ENCODE measurements at places on chromosomes 6 and 20. TPM values are rescaled to one million over a fixed set of nuclear protein-coding genes. Genes with fewer than 3 reads are reported as not detected.

The WFDC12 gene
- total RNA-seq: not detected

The KHDC1L gene
- not detected for total RNA-seq

DNA sequence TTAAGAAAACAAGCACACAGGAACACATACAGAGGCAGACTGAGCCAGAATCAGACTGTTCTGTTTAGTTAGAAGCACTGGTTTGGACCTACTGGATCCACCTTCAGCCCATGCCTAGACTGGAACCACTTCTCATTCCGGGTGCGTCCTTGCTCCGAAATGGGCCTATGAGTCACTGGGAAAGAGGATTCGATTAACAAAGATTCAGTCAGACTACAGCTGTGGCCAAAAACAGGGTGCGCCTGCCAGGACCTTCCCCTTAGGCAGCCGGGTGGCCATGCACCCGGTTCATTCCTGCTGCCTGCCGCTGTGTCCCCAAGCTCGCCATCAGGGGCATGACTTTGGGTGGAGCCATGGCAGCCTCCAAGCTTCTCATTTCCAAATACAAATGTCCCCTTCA is 14.5 kb upstream of the KCNK5 start:
- no peaks in the 10 kb centered on the region for H3K36me3 ChIP-seq
- H3K4me1 ChIP-seq: no peaks in the 10 kb centered on the region
- H3K27me3 ChIP-seq: no peaks in the 10 kb centered on the region
- DNase-seq: no peak

GRCh38 chr6:154060076-154060475 is 21.0 kb downstream of the OPRM1 start:
- no peak overlapping the region for H3K27ac ChIP-seq
- H3K4me3 ChIP-seq: no peak overlapping the region
- H3K36me3 ChIP-seq: no peaks in the 10 kb centered on the region
- H3K27me3 ChIP-seq: no peaks in the 10 kb centered on the region

The HRH3 gene
- not detected for total RNA-seq

DNA sequence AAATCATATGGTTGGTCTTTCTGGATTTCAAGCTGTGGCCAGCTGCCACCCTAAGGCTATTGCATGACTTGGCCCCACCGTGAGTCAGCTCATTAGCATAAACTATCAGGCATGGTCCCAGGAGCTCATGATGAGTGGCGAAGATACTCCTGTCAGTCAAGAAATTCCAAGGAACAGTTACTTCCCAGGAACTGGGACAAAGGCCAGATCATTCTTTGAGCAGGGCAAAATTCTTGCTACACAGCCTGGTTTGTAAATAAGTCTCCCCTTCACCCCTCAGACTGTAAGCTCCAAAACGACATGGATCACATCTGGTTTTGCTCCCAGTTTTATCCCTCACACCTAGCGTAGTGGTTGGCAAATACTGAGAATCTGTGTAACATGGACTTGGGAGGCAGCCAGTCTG is 33.0 kb upstream of the KIAA1586 start:
- no peaks in the 10 kb centered on the region for H3K4me1 ChIP-seq
- no peak for DNase-seq
- H3K4me3 ChIP-seq: no peak overlapping the region

DNA sequence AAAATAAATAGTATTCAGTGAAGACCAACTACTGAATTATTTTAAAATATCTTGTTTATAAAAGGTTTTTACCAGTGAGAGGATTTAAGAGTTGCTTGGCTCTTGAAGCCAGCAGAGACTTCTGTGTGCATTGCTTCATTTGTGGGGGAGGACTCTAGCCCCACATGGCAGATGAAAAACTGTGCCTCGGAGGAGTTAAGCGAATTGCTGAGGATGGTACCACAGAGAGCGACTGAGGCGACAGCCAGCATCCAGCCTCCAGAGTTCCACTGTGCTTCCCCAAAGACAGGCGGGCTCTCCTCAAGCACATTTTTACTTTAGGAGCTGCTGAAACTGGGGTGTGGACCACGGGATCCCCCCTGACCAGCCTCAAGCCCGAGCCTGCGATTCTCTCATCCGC is 80.7 kb downstream of the THBS2 start:
- H3K27ac ChIP-seq: no peak overlapping the region
- no peak overlapping the region for H3K4me3 ChIP-seq
- no peaks in the 10 kb centered on the region for H3K27me3 ChIP-seq
- DNase-seq: no peak
- H3K4me1 ChIP-seq: no peaks in the 10 kb centered on the region

- no peaks in the 10 kb centered on the region for H3K4me1 ChIP-seq
- H3K27me3 ChIP-seq: peaks cover 1% of the 10 kb centered on the region
- H3K27ac ChIP-seq: no peak overlapping the region
Measured at GRCh38 chr6:34096814-34097213, 49.1 kb downstream of the GRM4 start.

- no peaks in the 10 kb centered on the region for H3K36me3 ChIP-seq
- no peak overlapping the region for H3K4me3 ChIP-seq
- H3K27me3 ChIP-seq: no peaks in the 10 kb centered on the region
- H3K4me1 ChIP-seq: peaks cover 6% of the 10 kb centered on the region
- no peak overlapping the region for H3K27ac ChIP-seq
Measured at GRCh38 chr6:10269814-10270472, 144.9 kb downstream of the TFAP2A start.

The RAET1L gene
- total RNA-seq: not detected

GRCh38 chr6:26571592-26572296 is 25.0 kb upstream of the ABT1 start:
- peak overlapping the region; percentile 47 for H3K4me3 ChIP-seq
- H3K27me3 ChIP-seq: no peaks in the 10 kb centered on the region
- peak; percentile 73 for DNase-seq

DNA sequence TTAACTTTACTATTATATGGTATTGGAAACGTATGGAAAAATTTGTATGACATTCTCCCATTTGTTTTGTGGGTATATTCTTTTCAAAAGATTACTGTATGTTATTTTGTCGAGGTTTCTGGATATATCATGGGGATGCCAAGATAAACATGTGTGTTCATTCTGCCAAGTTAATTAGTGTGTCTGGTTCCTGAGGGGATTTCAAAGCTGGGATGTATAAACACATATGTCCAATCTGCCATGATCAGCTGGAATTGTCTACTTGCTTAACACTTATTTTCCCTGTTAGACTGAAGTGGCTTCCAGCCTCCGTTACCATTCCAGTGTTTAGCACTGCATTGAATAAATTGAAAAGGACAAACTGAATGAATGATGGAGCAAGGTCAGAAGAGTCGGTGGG is 86.2 kb downstream of the DNAH8 start:
- H3K4me3 ChIP-seq: no peak overlapping the region
- H3K27me3 ChIP-seq: no peaks in the 10 kb centered on the region
- no peaks in the 10 kb centered on the region for H3K36me3 ChIP-seq
- H3K4me1 ChIP-seq: peaks cover 26% of the 10 kb centered on the region

DNA sequence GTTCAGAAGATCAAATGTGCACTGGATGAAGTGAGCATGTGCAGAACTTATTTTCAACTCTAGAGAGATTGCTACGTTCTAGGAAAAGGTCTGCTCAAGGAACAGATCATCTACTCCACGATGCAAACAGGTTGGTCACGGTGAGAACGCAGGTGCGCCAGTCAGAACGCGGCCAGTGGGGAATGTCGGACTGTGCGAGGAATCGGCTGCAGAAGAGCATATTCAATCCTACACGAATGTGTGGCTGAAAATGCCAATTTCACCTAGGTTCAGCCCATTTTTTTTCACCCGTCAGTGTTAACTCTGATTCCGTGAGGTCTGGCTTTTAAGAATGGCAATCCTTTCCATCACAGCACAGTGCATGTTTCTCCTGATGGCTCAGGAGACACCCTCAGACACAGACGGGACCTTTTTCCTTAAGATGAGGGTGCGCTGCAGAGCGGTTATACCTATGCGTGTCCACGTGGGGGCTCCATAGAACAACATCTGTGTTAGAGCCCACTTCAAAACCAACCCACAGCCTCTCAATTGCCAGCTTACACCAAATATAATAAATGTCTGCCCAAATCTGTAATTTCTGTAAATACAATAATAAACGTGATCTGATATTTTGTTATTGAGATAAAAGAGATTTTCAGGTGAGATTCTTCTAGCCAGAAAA is 250.4 kb downstream of the FOXA2 start:
- no peaks in the 10 kb centered on the region for H3K36me3 ChIP-seq
- H3K4me1 ChIP-seq: no peaks in the 10 kb centered on the region
- H3K4me3 ChIP-seq: no peak overlapping the region
- H3K27ac ChIP-seq: no peak overlapping the region

DNA sequence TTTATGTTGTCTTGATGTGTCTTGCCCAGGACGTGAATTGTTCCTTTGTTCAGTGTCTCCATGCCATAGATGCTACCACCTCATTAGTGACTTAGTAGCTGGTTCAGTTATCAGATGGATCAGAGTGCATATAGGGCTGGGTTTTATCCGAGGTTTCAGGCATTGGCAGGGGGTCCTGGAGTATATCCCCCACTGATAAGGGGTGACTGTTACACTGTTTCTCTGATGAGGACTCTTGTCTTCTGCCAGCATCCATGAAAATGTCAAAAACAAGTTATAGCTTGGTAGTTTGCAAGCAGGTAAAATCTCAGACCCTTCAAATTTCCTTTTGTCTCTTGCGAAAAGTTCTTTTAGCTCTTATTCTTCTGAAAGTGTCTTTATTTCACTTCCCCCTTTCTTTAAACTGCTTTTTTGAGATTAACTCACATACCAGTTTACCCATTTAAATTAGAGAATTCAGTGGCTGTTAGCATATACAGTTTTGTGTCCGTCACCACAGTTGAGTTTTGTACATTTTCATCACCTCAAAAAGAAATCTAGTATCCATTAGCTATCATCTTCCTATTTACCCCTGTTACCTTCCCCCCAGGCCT is 109.2 kb downstream of the CDYL start:
- H3K4me1 ChIP-seq: no peaks in the 10 kb centered on the region
- H3K4me3 ChIP-seq: no peak overlapping the region
- H3K27me3 ChIP-seq: no peaks in the 10 kb centered on the region
- no peaks in the 10 kb centered on the region for H3K36me3 ChIP-seq
- DNase-seq: no peak

DNA sequence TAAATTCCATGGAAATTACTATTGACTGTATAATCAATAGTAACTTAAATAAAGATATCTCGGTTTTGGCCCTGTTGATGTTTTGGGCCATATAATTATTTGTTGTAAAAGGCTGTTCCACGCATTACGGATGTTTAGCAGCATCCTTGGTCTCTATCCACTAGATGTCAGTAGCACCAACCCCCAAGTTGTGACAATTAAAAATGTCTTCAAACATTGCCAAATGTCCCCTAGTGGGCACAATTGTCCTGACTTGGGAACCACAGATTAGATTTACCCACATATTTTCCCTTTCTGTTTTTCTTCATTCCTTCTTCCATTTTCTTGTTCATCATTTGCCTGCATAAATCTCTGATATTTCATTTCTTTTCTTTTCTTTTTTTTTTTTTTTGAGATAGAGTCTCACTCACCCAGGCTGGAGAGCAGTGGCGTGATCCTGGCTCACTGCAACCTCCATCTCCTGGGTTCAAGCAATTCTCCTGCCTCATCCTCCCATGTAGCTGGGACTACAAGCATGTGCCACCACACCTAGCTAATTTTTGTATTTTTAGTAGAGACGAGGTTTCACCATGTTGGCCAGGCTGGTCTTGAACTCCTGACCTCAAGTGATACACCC is 13.6 kb upstream of the WFDC8 start:
- no peaks in the 10 kb centered on the region for H3K4me1 ChIP-seq
- 0 out of 2 replicates have a peak, but pooled peaks cover 3% of the 10 kb centered on the region for H3K27me3 ChIP-seq
- H3K27ac ChIP-seq: no peak overlapping the region
- peak; percentile 66 for DNase-seq
- H3K4me3 ChIP-seq: no peak overlapping the region

The DAAM2 gene
- not detected for total RNA-seq

The RXRB gene
- total RNA-seq: 29.5 TPM

- H3K27me3 ChIP-seq: no peaks in the 10 kb centered on the region
- H3K4me3 ChIP-seq: no peak overlapping the region
- no peaks in the 10 kb centered on the region for H3K36me3 ChIP-seq
- no peaks in the 10 kb centered on the region for H3K4me1 ChIP-seq
- H3K27ac ChIP-seq: no peak overlapping the region
- no peak for DNase-seq
Measured at GRCh38 chr20:4726710-4727397, 5.1 kb downstream of the PRND start.

DNA sequence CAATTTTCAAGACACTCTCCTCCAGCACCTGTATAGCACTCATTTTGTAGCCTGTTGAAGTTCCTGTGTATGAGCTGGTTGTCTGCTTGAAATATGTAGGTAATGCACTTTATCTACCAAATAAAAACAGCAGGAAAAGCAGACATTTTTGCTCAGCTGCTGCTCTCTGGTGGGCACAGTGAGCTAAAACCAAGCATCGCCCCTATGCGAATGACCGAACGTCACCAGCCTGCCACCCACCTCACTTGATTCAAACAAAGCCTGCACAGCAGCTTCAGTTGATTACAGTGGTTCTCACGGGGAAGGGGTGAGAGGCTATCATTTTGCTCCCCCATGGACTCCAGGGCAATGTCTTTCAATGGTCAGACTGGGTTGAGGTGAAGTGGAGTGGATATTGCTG is 185.7 kb downstream of the SASH1 start:
- no peak overlapping the region for H3K4me3 ChIP-seq
- DNase-seq: no peak
- no peaks in the 10 kb centered on the region for H3K27me3 ChIP-seq
- no peaks in the 10 kb centered on the region for H3K4me1 ChIP-seq
- no peak overlapping the region for H3K27ac ChIP-seq
- no peaks in the 10 kb centered on the region for H3K36me3 ChIP-seq

DNA sequence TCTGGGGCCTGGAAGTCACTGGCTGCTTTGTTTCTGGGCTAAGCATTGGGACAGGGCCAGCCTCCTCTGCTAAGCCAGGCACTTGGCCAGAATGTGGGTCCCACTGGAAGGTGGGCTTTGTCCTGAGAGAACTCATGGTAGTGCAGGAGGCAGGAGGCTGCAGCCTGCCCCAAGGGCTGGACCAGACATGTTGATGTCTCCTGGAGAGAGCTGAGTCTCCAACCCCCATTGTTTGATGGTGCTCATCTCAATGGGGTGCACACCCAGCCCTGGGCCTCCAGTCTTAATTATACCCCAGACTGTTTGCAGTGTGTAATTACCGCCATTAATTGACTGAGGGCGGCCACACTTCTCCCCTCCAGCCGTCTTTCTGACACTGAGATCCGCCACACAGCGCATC is 220.5 kb upstream of the PMEPA1 start:
- H3K4me3 ChIP-seq: no peak overlapping the region
- no peaks in the 10 kb centered on the region for H3K4me1 ChIP-seq
- DNase-seq: no peak
- no peaks in the 10 kb centered on the region for H3K27me3 ChIP-seq
- H3K27ac ChIP-seq: no peak overlapping the region

DNA sequence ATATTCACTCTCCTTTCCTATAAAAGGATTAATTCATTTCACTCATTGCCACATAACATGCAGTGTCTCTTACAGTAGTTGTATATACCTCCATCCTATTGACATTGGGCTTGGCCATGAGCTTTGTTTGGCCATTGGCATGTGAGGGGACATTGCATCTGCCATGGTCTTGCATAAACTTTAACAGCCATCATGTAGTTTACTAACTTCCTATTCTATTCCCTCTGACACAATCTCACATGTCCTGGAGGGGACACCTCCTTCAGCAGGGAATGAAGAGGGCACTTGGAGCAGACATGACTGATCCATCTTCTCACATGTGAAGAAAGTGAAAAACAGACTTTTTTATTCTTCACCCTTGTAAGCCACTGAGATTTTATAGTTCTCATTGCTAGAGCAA is 115.5 kb upstream of the MARCKS start:
- no peak overlapping the region for H3K4me3 ChIP-seq
- H3K36me3 ChIP-seq: no peaks in the 10 kb centered on the region
- H3K4me1 ChIP-seq: 0 out of 2 replicates have a peak, but pooled peaks cover 5% of the 10 kb centered on the region
- DNase-seq: no peak
- H3K27ac ChIP-seq: no peak overlapping the region

The REM1 gene
- total RNA-seq: not detected

Data from Caco-2 (cell line).